IPS DF 19.7 (cell line): ENCODE measurements at places on chromosomes 6 and 20.

- DNase-seq = no peak
Measured at GRCh38 chr20:20710443-20711315, 1.8 kb downstream of the RALGAPA2 start.

- DNase-seq = no peak
Measured at GRCh38 chr20:47711046-47711752, 74.1 kb downstream of the SULF2 start.

GRCh38 chr6:42099340-42100028, 42.9 kb downstream of the C6orf132 start:
- no peak for DNase-seq

GRCh38 chr6:109372130-109372529, 10.1 kb downstream of the CD164 start:
- no peak for DNase-seq

DNA sequence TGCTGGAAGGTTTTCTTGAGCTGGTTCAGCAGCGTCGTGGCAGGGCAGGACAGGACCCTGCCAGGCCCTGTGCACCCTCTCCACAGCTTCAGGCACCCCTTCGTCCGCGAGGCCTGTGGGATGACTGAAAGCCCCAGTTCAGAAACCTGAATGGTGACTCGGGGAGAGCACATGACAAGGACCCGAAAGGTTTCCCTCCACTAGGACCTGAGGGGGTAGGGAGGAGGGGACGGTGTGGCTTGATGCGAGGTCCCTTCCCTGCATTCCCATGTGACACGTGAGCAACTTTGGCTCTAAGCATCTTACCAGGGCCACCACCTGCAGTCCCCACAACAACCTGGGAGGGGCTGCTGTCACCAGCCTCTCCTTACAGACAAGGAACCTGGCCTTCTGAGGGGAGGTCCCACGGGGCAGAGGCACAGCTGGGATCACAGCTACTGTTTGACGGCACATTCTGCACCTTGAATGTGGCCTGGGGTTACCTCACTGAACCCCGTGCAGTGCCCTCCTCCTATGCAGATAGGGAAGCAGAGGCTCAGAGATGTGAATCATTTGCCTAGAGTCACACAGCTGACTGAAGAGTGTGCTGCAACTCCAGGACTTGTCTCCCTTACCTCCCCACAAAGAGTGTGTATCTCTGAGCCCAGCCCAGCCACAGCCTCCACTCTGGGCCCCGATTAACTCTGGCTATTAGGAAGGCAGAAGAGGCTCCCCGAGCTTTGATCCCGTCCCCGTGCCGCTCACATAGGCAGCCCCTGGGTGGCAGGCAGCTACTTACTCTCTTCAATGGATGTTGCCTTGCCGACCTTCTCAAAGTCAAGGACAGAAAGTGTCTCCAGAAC, 84.6 kb downstream of the PTPN1 start:
- no peak for DNase-seq
